ENCODE measurements at places on chromosomes 5 and 9.
A peak's percentile ranks its signal among the peaks of the same experiment; 100 is the strongest.

DNA sequence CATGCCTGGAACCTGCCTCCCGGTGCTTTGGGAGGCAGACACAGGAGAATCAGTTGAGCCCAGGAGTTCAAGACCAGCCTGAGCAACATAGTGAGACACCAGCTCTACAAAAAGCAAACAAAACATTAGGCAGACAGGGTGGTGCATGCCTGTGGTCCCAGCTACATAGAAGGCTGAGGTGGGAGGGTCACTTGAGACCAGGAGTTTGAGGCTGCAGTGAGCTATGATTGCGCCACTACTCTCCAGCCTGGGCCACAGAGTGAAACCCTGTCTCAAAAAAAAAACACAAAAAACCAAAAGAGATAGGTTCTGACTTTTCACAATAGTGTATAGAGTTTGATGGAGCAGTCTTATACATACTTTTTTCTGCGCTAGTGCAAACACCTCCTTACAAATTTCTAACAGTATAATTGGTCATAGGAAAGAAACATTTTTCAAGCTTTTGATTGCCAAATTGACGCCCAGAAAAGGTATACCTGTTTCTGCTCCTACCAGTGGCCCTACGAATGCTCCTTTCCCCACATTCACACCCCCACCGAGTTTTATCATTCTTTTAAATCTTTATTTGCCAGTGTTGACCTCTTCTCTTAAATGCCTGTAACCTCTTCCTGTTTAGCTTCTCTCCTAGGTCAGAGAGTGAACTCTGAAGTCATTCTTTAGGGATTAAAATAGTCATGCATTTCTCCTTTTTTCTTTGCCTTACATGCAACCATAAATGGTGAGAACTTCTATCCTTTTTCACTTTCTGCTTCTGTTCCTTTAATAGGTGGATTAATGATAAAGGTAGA lies 7.5 kb downstream of the DOCK8 start:
- DNase-seq: peak; percentile 36

- peak; percentile 99 for DNase-seq
These were observed 3.6 kb downstream of the ERGIC1 start for GRCh38 chr5:172837640-172838039.

GRCh38 chr5:38996123-38996522 lies 78.1 kb downstream of the RICTOR start:
- no peak for DNase-seq

GRCh38 chr5:180499684-180500083 lies 5.5 kb downstream of the CNOT6 start:
- peak; percentile 16 for DNase-seq

DNA sequence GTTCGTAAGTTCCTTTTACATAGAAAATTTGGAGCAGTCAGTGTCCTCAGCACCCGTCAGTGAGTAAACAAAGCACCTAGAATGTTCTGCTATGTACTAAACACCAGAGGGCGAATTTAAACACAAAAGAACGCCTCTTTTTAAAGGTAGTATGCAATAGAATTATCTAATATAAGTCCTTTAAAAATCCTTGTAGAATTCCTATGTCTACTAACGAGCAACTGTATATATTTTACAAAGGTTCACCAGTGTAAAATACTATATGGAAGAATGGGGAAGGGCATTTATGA lies 499 bp upstream of the TMEM232 start:
- DNase-seq: no peak

GRCh38 chr9:134343637-134344036 lies 17.4 kb downstream of the RXRA start:
- DNase-seq: no peak

- no peak for DNase-seq
These were observed 132.2 kb upstream of the ASTN2 start for GRCh38 chr9:117546894-117547678.

DNA sequence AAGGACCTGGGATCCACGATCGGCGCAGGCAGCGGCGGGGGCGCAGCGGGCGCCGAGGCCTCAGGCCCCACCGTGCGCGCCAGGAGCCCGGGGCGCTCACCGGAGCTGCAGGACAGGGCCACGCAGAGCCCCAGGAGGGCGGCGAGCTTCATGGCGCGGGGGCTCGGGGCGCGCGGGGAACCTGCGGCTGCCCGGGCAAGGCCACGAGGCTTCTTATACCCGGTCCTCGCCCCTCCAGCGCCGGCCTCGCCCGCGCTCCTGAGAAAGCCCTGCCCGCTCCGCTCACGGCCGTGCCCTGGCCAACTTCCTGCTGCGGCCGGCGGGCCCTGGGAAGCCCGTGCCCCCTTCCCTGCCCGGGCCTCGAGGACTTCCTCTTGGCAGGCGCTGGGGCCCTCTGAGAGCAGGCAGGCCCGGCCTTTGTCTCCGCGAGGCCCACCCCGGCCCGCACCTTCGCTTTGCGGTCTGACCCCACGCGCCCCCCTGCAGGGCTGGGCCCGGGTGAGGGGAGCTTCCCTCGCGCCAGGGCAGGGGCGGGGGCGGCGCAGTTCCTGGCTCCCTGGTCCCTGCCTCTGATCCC lies at the start of gene SCGB3A1:
SCGB3A1 (minus strand) TSS at position 189 of the 577 bp plus-strand sequence; CDS start at position 152, 37 bp downstream.
- peak; percentile 58 for DNase-seq

DNA sequence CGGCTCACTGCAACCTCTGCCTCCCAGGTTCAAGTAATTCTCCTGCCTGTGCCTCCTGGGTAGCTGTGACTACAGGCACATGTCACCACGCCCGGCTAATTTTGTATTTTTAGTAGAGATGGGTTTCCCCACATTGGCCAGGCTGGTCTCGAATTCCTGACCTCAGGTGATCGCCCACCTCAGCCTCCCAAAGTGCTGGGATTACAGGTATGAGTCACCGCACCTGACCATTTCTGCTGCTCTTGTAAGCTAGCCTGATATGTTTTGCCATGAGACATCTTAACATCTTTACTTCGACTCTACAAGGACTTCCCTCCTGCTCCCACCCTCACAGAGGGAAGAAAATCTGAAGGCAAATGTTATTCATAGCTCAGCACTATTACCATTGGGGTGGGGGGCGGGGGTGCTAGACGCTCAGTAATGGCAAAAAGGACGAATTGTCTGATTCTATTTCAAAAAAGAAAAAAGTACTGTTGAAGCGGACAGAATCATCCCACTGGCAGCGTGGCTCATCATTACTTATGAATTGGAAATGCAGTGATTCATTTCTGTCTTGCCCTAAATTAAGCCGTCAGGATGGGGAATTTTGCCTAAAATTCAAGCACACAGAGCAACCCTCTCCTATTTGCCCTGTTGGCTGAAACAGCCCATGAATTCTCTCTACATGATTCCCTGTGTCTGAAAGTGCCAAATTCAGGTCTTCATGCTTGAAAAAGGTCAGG lies 46.4 kb upstream of the WWC1 start:
- no peak for DNase-seq

- no peak for DNase-seq
These were observed 57.9 kb upstream of the ANKH start for GRCh38 chr5:14929293-14930065.

DNA sequence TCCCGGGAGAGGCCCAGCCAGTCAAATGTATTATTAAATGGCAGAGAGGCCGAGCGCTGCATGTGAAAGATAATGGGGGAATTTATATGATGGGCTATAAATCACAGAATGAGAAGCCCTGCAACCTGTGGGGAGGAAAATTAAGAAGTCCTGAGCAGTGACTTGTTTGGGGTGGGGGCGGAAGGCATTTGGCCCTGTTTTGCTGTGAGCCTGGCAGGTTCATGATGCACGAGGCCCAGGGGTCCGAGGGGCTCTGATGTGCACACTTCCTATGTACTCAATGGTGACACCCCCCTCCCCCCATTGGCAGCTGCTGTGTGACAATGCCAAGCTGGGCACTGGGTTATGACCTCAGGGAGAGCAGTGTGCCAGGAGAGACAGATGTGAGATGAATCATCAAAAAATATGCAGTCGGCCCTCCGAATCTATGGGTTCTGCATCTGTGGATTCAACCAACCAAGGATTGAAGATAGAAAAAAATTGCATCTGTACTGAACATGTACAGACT lies 13.7 kb upstream of the DAB2IP start:
- DNase-seq: peak; percentile 75

DNA sequence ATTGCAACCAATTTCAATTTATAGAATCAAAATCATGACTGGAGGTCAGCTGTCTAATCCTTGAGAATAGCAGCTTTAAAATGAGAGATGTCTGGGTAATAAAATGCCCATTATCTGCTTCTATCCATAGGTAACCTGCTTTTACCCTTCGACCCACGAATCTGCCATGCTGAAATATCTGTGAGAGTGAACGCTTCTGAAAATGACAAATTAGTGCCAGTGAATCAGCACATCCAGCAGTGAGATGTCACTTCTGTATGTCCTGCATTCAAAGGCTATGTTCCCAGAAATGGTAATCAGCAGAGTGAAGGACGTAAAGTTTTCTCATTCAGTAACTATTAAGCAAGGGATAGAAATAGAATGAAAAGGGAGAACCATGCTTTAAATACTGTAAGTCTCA lies 532.4 kb upstream of the ITGA1 start:
- no peak for DNase-seq

GRCh38 chr9:120913647-120914264 lies 12.8 kb downstream of the TRAF1 start:
- peak; percentile 47 for DNase-seq

DNA sequence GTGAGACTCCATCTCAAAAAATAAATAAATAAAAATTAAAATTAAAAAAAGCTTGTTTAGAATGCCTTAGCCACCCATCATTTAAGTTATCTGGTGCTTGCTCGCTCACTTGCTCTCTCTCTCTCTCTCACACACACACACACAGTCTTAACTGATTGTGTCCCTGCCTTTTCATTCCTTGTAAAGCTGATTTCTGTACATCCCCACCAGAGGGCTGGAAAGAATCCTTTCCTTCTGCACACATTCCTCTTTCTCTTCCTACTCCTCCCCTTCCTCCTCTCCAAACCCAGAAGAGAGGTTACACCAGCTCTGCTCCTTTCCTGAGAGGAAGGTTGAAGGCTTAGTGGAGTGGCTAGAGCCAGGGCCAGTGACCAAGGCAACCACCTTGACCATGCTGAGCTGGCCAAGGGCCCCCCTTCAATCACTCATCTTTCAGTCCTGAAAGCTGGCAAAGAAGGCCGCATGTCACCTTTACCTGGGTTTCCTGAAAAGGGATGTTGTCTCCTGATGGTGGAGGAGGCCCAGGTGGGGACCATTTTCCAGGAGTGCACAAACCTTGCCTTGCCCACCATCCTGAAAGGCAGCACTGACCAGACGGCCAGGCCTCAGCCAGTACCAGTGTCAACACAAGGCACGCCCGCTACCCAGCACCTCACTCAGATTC lies 25.6 kb downstream of the STK10 start:
- no peak for DNase-seq

GRCh38 chr5:932151-932627 lies 39.5 kb downstream of the TRIP13 start:
- DNase-seq: no peak

DNA sequence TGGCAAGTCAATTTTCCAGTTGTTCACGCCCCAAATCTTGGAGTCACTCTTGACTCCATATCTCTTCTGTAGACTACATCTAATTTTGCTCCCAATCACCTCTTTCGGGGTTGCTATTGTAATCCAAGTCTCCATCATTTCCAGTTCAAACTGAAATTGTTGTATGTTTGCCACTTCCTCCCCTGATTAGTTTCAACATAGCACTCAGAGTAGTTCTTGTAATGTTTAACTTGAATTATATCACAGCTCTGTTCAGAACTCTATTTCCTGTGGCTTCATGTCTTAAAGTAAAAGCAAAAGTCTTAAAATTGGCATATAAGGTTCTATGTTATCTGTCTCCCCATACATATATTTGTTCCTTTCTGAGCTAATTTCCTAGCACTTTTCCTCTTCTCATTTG lies 348.5 kb upstream of the RIOK2 start:
- no peak for DNase-seq

DNA sequence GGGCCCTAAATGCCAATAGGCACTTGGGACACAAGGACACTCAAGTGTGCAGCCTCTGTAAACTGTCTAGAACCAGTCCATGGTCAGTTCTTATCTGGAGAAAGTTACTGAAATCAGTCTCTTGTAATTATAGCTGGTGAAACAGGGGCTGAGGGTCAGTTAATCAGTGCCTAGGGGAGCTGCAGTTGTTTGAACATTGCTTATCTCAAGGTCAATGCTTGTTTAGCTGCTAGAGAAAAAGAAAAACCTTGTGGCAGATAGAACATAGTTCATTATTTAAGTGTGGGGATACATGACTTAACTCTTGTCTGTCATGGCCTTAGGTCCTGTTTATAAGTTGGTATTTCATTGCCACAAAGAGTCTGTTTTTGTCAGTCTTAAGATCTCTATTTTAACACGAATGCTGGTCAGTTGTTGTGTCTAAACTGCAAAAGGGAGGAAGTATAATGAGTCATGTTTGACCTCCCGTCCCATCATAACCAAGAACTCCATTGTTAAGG lies 108.0 kb downstream of the STARD4 start:
- DNase-seq: no peak

DNA sequence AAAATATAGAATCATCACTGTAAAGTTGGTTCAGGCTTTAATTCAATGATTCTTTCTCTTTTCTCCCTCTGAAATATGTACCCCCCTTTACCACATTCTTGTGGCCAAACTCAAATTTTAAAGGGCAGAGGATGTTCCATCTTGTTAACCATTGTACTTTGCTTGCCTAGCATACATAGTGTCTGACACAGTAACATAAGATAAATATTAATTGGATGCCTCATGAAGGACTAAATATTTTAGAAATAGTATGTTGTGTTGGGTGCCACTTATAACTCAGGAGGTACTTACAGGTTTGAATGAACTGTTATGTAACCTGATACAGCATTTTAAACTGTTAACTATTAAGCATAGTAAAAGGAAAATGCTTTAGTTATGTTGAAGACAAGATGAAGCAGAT lies 71.5 kb downstream of the NIPBL start:
- DNase-seq: no peak

- DNase-seq: no peak
These were observed 2.3 kb downstream of the TGFBI start for GRCh38 chr5:136030956-136031611.

GRCh38 chr5:96657068-96657467 lies 5.1 kb upstream of the CAST start:
- peak; percentile 92 for DNase-seq

GRCh38 chr5:36820900-36821299 lies 55.7 kb upstream of the NIPBL start:
- peak; percentile 69 for DNase-seq

- DNase-seq: no peak
These were observed 299.5 kb upstream of the CD180 start for GRCh38 chr5:67496051-67496450.

GRCh38 chr5:154753792-154754191 lies 1.4 kb upstream of the LARP1 start:
- no peak for DNase-seq
